Occipital lobe (tissue), 3 donors: ENCODE measurements at places on chromosomes 12 and 14. TPM values are rescaled to one million over a fixed set of nuclear protein-coding genes. Genes with fewer than 3 reads are reported as not detected.
A peak's percentile ranks its signal among the peaks of the same experiment; 100 is the strongest.

DNA sequence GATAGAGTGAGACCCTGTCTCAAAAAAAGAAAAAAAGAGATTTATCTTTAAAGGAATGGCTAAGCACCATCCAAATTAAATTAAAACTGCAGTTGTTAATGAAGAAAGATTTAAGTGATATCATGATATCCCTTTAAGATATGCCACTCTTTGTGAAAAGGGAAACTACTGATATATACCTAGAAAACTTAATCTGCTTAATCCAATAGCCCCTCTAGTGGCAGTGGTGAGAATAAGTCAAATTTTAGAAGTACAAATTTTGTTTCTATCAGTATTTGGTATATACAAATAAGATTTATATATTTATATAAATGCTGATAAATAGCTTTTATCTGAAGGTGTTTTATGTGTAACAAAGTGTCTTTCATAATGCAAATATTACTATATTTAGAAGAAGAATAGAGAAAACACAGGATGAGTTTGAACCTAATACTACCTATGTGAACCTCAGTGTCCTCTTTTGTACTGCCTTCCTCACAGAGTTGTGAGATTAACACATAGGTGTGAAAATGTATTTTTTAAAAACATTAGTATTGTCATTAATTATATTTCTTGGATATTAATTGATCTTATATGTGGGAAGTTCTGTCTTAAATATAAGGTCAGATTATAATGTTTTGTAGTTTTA, 51.4 kb upstream of the GARIN2 start:
- no peak for DNase-seq

GRCh38 chr14:59346796-59347510, 118.2 kb downstream of the GPR135 start:
- DNase-seq: no peak

The ZDHHC22 gene
- 12.0 TPM for total RNA-seq

- DNase-seq: no peak
These were observed 6.2 kb downstream of the PGF start for GRCh38 chr14:74949191-74949601.

The PRKD1 gene
- 20.0 TPM for total RNA-seq

- no peak for DNase-seq
These were observed 214.3 kb downstream of the EFCAB11 start for GRCh38 chr14:89740241-89740640.

- DNase-seq: no peak
These were observed 2.1 kb upstream of the SLC11A2 start for GRCh38 chr12:51028126-51028812.

GRCh38 chr12:1606021-1606622, 11.7 kb upstream of the FBXL14 start:
- DNase-seq: peak; percentile 51

DNA sequence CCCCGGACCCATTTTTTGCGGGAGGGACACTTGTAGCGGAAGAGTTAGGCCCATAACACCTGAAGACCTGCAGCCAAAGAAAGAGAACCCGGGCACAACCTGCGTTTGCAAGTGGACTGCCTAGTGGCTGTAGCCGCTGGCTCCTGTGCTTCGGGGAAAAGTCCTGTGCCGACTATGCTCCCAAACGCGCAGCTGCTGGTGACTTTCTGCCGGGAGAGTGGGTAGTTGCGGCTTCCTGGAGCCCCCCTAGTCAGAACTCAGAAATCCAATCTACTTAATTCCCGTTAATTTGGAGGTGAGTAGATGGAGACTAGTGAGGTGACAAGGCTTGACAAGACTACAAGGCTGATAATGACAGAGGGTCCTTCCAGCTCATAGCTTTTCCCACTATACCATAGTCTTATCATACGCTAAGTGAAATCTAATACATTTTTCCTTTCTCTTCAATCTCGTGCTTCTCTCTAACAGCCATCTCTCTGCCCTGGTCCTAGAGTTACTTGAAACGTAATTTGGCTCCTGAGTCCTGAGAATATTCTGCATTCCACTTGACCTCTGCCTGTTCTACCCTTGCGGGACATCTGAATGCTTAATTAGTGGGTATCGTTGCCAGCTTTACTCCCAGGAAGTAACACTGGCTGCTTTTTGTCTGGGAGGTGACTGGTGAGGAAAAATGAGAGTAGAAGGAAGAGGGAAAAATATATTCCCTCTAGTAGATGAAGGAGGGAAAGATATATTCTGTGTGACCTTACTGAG, 556 bp downstream of the MTHFD1 start:
- peak; percentile 52 for DNase-seq

- no peak for DNase-seq
These were observed 11.0 kb downstream of the PTGER2 start for GRCh38 chr14:52325126-52325525.

GRCh38 chr14:67673451-67673850, 981 bp downstream of the VTI1B start:
- DNase-seq: no peak

DNA sequence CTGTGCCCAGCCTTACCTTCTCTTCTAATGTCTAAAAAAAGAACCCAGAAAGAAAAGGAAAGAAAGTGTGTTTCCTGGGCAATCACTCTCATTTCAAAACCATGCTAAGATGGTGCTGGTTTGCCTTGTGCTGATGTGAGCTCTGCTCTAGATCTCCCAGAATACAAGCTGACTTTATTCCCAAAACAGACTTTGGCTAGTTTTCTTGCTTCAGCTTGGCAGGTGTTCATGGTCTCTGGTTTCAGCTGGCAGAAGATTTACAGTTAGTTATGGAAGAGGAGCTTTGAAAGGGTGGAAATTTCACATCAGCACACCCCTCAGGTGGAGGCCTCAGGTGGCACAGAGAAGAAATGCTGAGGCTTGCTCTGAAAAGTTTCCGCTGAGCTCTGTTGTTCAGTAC, 34.4 kb downstream of the PPP1R36 start:
- DNase-seq: no peak

- DNase-seq: no peak
These were observed 22.6 kb downstream of the INSM2 start for GRCh38 chr14:35556548-35556947.

The IQSEC3 gene
- 4.5 TPM for total RNA-seq

DNA sequence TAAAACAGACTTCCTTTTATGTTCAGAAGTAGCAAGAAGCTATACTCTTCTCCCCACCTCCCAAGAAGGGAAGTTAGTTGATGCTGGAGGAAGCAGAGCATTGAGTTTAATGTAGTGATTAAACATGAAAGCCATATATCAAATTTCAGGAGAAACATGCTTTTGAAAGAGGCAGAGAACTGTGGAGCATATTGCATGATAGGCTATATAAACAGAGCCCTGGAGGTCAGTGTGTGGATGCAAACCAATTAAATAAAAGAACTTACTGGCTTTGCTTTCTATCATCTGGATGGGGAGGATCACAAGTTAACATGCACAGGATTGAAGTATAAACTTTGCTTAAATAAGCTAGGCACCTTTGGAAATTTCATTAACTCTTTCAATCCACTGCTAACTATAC, 94.1 kb downstream of the MSRB3 start:
- no peak for DNase-seq

DNA sequence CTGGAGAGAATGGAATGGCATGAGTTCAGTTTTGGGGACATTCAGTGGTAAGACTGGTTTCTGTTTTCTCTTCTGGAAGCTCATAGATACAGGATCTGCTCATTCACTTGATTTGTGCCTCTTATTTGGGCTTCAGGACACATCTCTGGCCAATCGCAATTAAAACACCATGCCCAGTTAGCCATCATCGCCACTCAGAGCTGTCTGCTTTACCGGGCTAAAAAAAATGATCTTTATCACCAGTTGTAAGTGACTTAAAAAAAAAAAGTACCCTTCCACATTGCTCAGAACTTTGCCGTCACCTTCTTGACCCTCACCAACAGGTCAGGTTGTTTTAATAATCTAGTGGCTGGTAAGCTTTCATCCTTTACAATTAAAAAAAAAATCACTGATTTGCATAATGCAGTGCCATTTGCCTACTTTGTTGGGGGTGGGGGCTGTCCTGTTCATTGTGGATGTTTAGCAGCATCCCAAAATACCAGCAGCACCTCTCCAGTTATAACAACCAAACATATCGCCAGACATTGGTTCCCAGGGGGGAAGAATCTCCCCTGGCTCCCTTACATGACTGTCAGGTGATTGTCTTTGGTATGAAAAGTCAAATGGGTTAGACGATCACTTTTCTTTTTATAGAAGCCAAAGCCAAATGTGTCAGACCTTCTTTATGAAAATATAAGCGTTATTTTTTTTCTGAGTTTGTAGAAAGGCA, 150.1 kb downstream of the PRKCH start:
- no peak for DNase-seq

DNA sequence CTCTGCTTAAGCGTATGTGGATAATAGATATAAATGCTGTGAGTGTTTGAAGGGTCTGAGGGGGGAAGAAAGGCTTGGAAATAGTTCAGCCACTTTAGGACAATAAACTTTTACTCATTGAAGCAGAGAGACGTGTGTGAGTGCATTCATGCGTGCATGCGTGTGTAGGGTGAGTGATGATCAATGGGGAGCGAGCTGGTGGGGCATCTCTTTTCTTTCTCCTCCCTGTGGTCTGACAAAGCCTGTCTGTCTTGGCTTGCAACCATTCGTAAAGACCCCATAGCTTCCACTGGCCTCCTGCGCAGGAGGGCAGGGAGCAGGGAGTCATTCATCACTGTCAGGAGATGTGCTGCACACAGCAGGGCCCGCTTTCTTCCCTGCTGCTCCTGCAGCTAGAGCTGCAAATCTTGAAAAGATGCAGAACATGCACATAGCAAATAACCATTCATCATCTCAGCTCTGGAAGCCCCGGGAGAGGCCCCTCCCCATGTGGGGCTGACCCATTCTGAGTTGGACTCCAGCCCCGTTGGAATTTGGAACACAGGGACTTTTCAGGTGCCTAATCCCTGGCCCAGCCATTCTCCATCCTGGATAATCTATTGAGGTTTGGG, 223.2 kb downstream of the PPM1H start:
- no peak for DNase-seq

GRCh38 chr14:42470427-42470719, 863.7 kb downstream of the LRFN5 start:
- no peak for DNase-seq

- DNase-seq: no peak
These were observed 921 bp downstream of the DEPDC4 start for GRCh38 chr12:100265732-100266584.

The BDKRB1 gene
- total RNA-seq: not detected

The RNASE3 gene
- not detected for total RNA-seq

GRCh38 chr14:61690982-61691381, 4.3 kb upstream of the HIF1A start:
- DNase-seq: no peak

GRCh38 chr14:32514681-32515080, 185.6 kb downstream of the AKAP6 start:
- no peak for DNase-seq

GRCh38 chr14:30287579-30288445, 271.1 kb upstream of the G2E3 start:
- peak; percentile 69 for DNase-seq

GRCh38 chr12:121580959-121581685, at the start of gene KDM2B:
KDM2B (minus strand) TSS chr12:121581023; CDS start chr12:121580911, 112 bp downstream.
- peak; percentile 48 for DNase-seq

DNA sequence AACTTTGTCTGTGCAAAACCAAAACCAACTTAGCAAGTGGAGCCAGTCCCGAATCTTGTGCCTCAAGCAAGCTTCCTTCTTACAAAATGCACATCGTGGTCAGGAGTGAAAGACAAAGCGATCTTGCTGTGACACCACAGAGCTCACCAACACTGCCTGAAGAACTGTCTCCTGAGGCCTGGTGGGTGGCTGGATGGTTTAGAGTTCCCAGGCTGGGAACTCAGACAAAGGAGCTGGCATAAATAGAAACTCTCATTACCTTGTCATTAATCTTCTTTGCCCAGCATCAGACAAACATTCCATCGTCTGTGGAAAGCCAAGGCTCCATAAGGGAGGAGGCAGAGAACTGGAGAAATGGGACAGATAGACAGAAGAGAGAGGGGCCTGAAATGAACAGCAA, 144.8 kb downstream of the KCNA5 start:
- DNase-seq: no peak

The NRL gene
- total RNA-seq: 0.94 TPM

- DNase-seq: no peak
These were observed 87.3 kb upstream of the PLEKHA5 start for GRCh38 chr12:19042221-19042620.

DNA sequence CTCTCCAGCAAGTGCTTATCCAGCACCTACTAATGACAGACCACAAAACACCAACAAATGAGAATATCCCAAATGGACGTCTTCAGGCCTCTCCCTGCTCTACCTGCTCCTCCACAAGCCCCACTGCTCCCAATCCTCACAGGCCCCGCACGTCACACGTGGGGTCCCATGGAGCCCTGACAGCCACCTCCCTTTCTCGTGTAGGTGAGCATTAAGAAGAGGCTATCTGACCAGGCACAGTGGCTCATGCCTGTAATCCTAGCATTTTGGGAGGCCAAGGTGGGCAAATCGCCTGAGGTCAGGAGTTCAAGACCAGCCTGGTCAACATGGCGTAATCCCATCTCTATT, 5.4 kb downstream of the RIMBP2 start:
- no peak for DNase-seq

The TAS2R9 gene
- 1.2 TPM for total RNA-seq

The DBX2 gene
- total RNA-seq: 1.6 TPM

DNA sequence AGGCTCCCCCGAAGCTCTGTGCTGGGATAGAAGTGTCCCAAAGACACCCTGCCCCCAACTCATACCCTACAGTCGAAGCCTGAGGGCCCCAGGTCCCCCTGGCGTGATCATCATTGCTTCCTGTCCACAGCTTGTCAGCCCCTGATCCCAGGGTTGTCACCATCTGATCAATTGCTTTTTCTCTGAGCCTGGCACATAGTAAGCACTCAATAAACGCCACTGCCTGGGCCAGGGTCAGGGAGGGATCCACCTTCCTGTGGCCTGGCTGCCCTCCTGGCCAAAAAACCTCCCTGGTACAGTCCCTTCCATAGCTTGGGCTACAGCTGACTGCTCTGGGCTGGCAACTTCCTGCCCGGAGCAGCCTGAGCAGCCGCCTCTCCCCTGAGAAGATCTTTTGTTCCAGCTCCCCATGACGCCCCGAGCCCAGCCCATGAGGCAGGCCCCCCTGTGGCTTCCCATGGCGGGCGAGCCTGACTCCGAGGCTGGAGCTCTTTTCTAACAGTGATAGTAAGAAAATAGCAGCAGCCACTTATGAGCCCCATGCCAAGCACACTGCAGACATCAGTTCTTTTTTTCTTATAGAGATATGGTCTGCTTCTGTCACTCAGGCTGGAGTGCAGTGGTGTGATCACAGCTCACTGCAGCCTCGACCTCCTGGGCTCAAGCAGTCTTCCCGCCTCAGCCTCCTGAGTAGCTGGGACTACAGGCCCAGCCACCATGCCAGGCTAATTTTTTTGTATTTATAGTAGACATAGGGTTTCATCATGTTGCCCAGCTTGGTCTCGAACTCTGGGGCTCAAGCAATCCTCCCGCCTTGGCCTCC, 6.5 kb downstream of the SH2B3 start:
- no peak for DNase-seq
